ENCODE measurements at places on chromosomes 2 and 18.
A peak's percentile ranks its signal among the peaks of the same experiment; 100 is the strongest.

DNA sequence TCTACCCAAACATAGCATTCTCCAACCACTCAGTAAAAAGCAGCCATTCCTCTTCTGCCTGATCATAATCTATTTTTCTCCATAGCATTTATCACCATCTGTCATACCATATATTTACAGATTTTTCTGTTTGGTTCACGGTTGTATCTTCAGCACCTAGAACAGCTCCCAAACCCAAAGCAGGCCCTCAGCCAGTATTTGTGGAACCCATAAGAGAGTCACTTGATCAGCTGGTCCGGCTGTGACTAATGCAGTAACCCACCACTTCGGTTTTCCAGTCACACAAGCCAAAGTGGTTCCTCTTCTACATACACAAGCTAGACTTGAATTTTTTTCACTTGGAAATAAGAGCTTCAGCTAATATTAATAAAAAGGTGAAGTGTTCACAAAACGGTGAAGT, 511.6 kb upstream of the CELF4 start:
- DNase-seq, result no peak

DNA sequence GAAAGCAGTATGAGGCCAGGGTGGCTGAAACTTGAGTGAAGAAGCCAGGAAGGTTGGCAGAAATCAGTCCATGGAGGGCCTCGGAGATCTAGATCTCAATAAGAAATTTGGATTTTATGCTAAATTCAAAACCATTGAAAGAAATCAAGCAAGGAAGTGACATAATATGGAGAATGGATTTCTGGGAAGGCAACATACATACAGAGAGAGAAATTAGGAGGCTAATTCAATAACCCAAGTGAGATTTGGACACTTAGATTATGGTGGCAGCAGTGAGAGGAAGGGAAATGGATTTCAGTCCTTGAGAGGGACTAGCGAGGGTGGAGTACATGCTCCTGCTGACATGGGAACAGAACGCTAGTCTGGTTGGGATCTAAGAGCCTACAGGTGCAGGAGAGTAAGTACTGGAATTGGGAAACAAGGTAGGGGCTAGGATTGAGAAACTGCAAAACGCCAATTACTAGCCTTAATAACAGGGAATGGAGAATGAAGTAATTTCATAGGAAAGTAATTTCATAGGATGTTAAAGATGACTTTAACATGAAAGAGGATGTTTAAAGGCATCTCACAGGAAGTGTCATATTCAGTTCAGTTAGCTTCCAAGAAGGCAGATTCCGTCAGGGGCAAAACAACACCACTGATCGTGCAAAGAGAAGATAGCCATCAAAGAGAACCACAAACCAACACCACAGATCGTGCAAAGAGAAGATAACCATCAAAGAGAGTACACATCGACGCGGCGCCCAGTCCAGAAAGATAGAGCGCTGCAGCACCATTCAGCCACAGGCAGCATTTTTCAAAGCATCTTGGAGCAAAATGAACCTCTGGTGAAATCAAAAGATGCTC, 27.2 kb downstream of the CDKL4 start:
- no peak for DNase-seq

- peak; percentile 75 for DNase-seq
Measured at GRCh38 chr2:2828774-2829368, 497.8 kb upstream of the MYT1L start.

DNA sequence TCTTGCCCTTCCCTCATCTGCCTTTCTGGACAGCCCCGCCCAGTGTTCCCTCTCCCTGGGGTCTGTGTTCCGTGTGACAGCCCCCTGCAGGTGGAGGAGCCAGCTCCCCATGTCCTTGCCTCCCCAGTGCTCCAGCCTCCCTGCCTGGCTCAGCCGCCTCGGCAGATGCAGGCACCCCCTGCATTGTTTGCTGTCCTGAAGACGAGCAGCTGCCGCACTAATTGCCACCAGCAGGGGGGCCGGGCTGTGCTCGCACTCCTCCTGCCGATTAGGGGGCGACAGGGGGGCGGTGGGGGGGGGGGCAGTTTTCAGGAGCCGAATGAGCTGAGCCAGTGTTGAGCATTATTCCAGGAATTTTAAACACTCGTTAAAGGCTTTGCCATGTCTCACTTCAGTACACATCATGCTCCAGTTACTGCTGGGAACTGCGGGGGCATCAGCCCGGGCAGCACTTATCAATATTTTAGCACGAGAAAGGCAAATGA, 23.3 kb downstream of the SIX3 start:
- no peak for DNase-seq

GRCh38 chr2:144151851-144152250, 368.1 kb downstream of the ZEB2 start:
- no peak for DNase-seq

- DNase-seq, result peak; percentile 35
Measured at GRCh38 chr2:211085056-211085680, 528.8 kb downstream of the CPS1 start.

DNA sequence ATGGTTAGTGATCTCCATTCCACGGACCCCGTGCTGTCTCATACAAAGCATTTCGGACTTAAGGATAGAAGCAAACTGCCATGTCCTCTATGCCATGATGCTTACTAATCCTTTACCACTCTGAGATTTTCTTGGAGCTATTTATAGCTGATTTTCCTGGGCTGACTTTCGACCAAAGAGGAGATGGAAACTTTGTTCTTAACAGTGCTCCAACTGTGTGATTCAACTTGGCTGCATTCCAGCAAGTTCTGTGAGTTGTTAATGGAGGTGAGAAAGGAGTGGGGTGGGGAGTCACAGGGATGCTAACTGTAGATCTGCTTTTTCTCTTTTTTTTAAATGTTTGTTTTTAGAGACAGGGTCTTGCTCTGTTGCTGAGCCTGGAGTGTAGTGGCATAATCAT, 45.5 kb upstream of the MSH2 start:
- no peak for DNase-seq

Data from kidney (tissue), 22 donors.